ENCODE measurements at places on chromosomes 12 and 14. TPM values are rescaled to one million over a fixed set of nuclear protein-coding genes. Genes with fewer than 3 reads are reported as not detected.

The MEG3 gene
- not detected for total RNA-seq

The FERMT2 gene
- total RNA-seq, result 0.78 TPM

The BAG5 gene
- total RNA-seq, result 32.9 TPM

The GZMB gene
- total RNA-seq, result 0.82 TPM

The C12orf50 gene
- not detected for total RNA-seq
